ENCODE measurements at places on chromosomes 6 and 20.

DNA sequence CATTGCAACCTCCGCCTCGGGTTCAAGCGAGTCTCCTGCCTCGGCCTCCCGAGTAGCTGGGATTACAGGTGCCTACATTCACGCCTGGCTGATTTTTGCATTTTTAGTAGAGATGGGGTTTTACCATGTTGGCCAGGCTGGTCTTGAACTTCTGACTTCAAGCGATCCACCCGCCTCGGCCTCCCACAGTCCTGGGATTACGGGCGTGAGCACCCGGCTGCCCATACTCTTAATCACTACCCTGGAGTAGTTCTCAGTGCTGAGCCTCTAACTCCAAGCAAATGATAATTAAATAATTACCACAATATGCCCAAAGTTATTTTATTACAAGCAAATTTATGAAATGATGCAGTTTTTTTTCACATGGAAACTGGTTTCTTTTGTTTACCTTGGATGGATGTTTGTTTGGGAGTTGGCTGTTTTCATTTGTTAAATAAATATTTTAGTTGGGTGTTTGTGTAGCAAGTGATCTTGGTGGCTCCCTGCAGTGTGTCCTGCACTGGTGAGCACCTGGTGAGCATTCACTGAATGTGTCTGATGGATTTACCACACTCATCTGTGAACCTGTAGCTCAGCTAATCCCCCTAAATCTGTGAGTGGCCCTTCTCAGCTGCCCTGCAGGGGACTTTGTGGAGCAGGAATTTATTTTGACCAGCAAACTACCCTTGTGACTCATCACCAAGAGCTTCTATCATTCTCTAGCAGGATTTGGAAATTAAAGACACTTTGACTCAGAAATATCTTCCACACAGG lies 36.9 kb downstream of the UTRN start:
- no peak for DNase-seq

DNA sequence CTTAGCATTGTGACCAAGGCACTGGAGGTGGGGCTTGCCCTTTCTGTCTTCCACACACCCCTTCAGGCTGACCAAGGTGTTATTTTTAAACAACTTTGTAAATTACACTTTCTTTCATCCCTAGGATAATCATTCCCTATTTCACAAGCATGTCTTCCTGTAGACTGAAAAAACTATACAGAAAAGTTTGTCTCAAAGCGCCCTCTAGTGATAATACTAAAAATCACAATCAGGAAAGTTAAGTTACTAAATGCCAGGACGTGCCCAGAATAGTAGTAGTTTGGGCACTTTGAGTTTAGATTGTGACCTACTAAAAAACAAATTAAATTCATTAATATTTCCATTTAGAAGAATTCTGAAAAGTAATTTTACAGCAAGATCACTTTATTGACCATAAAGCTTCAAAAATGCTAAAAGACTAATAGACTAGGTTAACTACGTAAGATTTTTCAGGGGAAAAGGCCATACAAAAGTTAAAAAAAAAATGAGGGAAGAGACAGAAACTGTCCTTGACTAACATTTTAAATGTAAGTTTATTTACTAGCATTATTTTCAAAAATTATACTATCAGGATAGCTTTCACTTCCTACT lies 123.3 kb upstream of the DUSP22 start:
- no peak for DNase-seq

GRCh38 chr6:149347067-149347466 lies 29.6 kb downstream of the TAB2 start:
- DNase-seq = no peak

DNA sequence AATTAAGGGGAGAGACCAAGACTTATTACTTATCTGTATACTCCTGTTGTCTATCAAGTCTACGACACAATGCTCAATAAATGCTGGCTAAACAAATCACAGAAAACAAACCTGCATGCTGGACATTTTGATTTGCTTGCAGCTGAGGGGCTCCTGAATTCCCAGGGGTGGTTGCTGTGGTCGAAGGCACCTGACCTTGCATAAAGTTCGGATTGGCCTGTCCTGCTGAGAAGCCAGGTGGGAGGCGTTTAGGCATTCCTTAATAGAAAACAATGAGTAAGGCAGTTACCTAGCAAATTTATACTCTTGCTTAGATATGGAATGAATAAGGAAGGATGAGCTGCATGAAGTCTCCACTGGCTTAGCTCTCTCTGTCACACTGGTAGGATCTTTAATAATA lies 50.5 kb downstream of the TP53INP2 start:
- DNase-seq = no peak

DNA sequence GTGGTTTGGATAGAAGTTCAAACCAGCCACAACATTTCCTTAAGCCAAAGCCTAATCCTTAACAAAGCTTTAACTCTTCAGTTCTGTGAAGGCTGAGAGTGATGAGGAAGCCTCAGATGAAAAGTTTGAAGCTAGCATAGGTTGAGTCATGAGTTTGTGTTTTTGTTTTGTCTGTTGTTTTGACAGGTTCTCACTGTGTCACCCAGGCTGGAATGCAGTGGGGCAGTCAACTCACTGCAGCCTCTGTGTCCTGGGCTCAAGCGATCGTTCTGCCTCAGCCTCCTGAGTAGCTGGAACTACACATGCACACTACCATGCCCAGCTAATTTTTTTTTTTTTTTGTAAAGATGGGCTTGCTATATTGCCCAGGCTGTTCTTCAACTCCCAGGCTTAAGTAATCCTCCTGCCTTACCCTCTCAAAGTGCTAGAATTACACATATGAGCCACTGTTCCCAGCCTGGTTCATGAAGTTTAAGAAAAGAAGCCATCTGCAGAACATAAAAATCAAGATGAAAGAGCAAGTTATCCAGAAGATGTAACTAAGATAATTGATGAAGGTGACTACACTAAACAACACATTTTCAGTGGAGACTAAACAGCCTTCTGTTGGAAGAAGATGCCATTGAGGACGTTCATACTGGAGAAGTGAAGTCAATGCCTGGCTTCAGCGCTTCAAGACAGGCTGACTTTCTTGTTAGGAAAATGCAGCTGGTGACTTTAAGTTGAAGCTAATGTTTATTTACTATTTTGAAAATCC lies 96.2 kb downstream of the SMAP1 start:
- DNase-seq = no peak

DNA sequence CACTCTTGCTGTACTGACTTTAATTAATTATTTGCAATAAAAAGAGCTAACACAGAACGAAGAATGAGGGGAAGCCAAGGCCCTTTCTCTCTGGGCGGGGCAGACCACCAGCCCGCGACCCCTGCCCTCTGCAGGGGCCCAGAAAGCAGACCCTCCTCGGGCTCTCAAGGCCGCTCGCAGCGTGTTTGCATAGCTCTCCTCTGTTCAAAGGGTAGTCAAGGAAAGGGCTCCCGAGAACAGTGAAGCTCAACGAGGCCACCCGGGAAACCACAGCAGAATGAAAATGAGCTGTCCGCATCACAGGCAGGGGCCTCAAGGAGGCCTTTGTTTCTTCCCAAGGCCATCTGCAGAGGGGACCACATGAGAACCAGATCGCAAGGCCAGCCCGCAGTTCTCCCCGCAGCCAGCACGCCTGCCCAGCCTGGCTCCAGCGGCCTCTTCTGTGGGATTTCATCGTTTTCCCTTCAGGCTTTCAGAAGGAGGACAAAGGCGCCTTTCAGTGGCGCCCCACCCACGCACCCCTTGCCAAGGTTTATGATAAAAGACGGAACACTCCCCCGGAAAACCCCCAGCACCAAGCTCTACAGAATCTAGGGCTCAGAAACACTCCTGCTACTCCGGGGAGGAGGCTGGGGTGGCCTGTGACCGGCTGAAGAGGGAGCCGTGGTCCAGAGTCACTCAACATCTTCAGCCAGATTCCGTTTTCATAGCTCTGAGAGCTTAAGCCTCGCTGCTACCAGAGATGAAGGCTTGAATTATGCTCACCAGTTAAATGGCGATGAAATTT lies 25.3 kb downstream of the ACSS1 start:
- peak; percentile 92 for DNase-seq

- DNase-seq = no peak
Measured at GRCh38 chr20:17109307-17109706, 117.5 kb upstream of the PCSK2 start.

DNA sequence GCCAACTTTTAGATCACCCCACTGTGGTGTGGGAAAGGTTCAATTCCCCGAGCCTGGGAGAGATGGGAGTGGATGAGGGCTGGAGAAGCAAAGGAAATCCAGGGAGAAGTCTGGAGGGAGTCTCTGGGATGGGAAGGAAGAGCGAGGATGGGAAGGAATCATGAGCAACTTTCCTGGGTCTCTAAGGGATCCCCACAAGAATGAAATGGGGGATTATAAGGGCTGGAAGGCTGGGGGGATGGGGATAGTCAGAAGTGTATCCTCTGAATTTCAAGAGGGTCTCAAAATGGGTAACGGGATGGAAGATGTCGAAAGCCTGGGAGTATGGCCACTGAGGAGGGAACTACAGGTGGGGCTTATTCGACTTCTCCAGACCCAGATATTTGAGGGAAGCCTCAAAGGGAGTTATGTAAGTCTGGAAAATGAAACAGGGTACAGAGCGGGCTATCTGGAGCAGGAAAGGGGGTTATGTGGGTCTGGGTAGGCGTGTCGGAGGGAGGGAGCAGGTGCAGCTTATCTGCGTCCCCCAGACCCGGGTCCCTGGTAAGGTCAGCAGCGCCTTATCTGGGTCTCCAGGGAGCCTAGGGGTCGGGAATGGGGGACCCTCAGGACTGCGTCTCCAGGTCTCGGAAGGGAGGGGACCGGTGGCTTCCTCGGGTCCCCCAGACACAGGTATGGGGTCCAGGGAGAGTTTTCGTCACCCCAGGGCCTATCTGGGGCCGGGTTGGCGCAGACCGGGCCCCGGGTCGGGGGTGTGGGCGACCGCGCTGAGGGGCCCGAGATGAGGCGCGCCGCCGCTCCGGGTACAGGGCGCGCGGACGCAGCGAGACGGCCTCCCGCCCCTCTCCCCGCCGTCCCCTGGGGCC lies 550 bp downstream of the PLAGL2 start:
- DNase-seq = no peak

- no peak for DNase-seq
Measured at GRCh38 chr6:129872586-129872985, 11.5 kb upstream of the TMEM244 start.

- DNase-seq = no peak
Measured at GRCh38 chr20:34493646-34494045, 22.6 kb upstream of the DYNLRB1 start.

DNA sequence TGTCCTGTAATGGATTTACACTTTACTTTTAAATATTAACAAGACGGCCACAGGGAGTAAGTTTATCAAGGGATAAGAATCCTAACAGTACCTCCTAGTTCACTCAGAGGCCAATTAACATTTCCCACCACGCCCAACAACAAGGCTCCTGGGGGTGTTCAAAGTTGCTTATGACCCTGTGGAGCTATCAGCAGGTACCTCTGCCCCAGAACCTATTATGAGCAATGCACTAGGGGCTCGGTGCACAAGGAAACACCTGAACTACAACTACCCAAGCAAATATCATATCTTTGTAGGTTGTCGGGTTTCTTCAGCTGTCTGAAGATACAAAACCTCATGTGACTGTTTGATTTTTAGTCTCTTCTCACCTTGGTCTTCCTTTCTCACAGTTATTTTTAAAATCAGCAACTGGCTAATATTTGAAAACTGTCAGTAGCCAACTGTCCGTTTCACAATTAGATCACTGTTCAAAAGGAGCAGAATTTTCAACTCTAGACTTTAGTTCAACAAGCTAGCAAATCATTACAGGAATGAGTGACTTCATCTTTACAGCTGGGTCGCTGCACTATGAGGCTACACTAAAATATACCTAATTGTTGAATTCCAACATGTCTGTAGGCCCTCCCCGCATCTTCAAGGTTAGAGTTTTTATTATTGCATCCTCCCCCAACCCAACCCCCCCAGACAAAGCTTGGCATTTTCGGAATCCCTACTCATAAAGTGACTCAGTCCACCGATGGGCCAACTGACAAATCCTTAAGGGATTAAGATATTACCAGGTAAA lies 38.1 kb downstream of the B4GALT5 start:
- DNase-seq = no peak

DNA sequence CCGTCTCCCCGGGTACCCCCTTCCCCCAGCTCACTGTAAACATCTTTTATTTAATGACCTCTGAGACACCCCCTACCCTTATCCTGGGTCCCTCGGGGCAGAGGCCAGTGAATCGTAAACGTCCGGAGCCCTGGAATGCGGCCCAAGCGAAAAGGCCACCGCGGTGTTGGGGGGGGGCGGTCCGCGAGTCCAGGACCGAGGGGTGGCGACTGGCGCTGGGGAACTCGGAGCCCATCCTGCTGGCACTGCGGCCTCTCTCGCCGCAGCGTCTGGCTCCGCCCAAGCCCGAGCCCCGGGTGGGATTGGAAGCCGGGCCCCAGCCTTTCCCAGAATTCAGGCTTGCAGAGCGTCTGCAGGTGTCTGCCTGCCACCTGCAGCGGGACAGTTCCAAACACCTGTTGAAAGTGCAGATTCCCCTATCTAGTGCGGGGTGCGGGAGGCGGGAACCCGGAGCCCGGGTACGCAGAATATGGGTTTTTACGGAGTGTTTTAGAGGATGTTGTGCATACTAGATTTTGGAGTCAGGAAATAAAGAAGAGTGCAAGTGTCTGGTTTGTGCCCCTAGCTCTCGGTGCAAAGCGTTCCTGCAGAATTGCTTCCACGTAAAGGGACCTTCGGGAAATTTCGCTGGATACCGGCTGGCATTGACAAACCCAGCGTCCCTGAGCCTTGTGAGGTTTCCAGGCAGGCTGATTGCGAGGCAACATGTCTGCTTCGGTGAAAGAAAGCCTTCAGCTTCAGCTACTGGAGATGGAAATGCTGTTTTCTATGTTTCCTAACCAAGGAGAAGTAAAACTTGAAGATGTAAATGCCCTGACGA lies 800 bp downstream of the RWDD2A start:
- DNase-seq = no peak

- DNase-seq = no peak
Measured at GRCh38 chr6:168533414-168533813, 92.4 kb downstream of the SMOC2 start.

GRCh38 chr20:41615676-41616075 lies 2.5 kb downstream of the CHD6 start:
- no peak for DNase-seq

DNA sequence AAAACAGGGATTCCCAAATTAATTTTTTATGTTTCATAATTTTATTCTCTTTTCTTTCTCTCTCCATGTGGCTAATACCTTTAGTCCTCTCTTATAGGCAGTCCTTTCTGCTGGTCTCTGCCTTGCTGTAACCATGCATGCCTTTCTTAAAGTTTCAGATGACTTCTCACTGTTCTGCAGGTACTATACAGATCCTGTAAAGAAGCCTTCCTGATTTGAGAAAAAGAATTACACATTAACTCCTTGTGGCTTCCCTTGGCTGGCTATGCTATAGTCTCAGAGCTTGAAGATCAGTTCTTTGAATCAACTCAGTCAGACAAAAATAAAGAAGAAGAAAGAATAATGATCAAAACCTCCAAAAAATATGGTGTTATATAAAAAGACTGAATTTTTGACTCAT lies 7.3 kb upstream of the GPR63 start:
- no peak for DNase-seq

- DNase-seq = no peak
Measured at GRCh38 chr6:161414707-161415106, 140.8 kb upstream of the AGPAT4 start.

Data from hypothalamus (tissue), 51 donors.